CD4-positive, alpha-beta T cell treated with Interferon gamma for 1 hour (primary cell): ENCODE measurements at places on chromosomes 6 and 20.

GRCh38 chr6:2579804-2580570 lies 170.7 kb downstream of the MYLK4 start:
- no peak for DNase-seq

GRCh38 chr20:38633577-38634093 lies 32.0 kb downstream of the ARHGAP40 start:
- peak; percentile 32 for DNase-seq

GRCh38 chr6:158662954-158663624 lies 13.2 kb downstream of the SYTL3 start:
- DNase-seq: peak; percentile 31

GRCh38 chr6:56102216-56102615 lies 145.2 kb downstream of the COL21A1 start:
- DNase-seq: no peak

DNA sequence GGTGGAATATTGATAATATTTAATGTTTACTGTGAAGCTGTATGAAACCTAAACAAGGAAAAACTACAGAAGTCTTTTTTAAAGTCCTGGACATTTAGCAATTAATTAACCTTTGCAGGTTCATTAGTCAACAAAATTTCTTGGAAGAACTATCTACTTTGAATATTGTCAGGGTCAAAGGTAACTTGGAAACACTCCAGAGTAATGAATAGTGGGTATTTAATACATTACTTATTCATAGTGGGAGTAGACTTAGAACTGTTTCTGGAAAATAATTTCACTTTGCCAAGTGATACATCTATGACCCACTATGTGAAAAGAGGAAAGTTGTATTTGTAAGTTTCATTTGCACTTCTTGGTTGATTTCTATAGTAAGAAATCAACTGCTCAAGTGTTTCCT lies 319.1 kb downstream of the TFAP2B start:
- no peak for DNase-seq

DNA sequence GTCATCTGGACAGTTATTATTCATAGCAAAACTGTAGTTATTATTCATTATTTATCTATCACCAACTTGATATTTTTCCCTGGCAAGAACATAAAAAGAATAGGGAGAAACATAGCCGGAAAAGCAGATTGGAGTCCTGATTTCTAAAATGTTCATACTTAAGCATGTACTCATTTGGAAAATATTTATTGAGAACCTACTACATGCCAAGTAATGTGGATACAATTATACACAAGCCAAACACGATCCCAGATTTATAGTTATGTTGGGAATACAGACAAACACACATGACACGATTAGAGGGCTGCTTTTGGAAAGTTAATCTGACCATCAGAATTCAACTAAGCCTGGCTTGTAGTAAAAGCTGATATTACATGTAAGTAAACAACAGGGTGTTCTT lies 30.7 kb downstream of the ARHGAP18 start:
- no peak for DNase-seq

- DNase-seq: no peak
These were observed 43.1 kb upstream of the NEDD9 start for GRCh38 chr6:11275598-11275997.

DNA sequence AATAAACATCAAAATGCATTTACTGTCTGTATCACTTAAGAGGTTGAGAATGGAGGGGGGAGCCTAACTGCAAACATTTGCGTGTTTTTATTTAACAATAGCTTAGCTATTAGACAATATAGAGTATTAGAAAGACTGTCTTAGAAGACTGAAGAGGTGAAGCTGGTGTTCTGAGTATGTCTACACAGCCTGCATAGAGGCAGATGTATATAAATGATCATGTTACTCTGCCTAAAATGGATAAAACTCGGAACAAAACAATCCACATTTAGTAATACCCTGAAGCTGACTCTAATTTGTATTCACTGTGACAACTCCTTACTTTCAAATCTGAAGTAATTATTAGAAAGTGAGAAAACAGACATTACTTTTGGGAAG lies 181.9 kb downstream of the GMPR start:
- DNase-seq: no peak

GRCh38 chr20:59976156-59976782 lies 18.0 kb downstream of the CDH26 start:
- DNase-seq: no peak

DNA sequence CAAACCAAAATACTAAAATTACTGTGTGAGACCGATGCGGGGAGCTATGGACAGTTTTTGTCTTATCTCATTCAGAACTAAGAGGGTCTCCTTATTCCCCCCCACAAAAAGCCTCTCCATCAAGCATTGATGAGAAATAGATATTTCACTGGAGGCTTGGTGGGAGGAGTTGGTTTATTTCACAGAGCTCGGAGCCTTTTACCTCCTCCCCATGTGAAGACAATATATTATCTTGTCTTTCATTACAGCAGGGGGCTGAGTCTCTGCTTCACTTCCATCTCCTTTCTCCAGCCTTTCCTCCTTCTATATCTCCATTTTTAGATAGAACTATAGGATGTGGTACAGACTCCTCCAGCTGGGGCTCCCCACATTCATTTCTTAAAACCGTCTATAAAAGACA lies 29.9 kb upstream of the MRAP2 start:
- DNase-seq: no peak

- no peak for DNase-seq
These were observed 1.9 kb downstream of the GCNT2 start for GRCh38 chr6:10522929-10523573.

- DNase-seq: no peak
These were observed 163.4 kb upstream of the BMP5 start for GRCh38 chr6:56038764-56039163.

DNA sequence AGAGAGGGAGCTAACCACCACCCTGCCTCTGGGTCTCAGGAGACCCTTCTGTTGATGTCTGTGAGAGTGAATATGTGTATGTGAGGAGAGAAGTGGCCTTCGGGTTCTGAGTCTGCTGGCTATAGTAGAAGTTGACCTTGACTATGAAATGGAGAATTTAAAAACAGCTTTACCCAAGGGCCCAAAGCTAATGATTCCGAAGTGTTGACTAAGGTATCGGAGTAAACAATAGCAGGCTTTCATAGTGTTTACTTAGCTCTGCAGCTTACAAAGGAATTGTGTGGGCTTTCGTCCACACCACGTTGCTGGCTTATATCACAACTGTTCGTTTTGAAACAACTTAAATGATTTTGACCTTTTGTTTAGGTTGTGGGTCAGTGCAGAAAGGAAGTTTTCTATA lies 126.5 kb upstream of the JAG1 start:
- DNase-seq: no peak

DNA sequence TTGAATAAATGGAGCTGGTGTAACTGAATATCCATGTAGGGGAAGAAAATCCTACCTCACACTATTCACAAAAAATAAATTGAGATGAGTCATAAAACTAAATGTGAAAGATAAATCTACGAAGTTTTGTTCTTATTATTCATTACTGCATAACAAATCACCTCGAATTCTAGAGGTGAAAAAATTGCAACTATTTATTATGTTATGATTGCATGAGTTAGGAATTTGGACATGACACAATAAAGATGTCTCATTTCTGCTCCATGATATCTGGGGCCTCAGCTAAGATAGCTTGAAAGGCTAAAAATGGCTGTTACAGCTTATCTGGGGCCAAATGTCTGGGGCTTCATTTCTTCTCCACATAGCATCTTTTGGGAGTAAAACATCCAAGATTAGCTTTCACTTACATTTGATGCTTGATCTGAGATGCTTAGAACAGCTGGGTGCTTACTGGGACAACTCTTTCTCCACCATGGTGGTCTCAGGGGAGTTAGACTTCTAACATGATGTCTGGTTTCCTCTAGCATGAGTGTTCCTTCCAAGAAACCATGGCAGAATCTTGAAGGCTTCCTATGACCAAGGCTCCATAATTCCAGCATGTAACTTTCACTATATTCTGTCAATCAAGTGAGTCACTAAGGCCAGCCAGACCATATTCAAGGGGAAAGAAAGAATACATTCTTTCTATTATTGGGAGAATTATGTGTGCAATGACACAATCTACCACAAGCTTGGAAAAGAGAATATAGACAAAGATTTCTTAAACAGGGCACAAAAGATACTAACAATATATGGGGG lies 30.1 kb downstream of the OR2B6 start:
- DNase-seq: no peak

DNA sequence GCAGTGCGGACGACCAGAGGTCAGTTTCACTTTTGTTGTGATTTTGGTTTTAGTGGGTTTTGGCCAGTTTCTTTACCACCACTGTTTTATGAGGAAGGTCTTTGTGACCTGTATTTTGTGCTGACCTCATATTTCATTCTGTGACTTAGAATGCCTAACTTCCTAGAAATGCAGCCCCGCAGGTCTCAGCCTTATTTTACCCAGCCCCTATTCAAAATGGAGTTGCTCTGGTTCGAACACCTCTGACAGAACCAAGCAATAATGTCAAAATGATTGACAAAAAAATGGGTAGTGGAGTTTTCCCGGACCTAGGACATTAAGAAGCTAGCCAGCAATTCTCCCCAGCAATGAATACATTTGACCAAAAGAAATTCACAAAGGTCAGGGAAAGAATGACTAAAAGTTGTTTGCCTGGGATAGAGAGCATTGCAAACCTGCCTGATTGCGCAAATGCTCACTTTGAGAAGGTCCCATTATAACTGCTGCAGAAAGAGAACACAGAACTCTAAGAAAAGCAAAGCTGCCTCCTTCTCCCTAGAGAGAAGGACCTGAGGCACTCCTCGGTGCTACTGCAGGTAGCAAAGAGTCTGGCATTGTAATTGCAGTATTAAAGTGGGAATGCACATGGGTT lies 288.8 kb downstream of the ADGB start:
- DNase-seq: no peak

DNA sequence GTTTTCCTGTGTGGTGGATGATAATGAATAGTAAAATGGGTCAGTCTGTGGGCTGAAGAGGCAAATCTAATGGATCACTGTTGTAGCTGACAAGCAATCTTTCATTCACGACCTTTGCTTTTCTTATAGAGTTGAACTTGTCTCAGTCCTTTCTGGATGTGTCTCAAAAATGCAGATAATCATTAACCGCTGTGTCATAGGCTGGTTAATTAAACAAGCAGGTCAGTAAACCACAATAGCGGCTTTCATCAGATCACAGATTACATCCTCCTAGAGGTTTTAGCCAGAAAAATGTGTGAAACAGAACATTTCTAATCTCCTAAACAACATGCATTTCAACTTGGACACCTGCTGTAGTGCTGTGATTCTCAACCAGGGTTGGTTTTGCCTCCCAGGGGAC lies 2.5 kb upstream of the METTL24 start:
- DNase-seq: no peak

- DNase-seq: no peak
These were observed 54.8 kb upstream of the BMP6 start for GRCh38 chr6:7671076-7671475.
